ENCODE measurements at places on chromosomes 2 and 18.

DNA sequence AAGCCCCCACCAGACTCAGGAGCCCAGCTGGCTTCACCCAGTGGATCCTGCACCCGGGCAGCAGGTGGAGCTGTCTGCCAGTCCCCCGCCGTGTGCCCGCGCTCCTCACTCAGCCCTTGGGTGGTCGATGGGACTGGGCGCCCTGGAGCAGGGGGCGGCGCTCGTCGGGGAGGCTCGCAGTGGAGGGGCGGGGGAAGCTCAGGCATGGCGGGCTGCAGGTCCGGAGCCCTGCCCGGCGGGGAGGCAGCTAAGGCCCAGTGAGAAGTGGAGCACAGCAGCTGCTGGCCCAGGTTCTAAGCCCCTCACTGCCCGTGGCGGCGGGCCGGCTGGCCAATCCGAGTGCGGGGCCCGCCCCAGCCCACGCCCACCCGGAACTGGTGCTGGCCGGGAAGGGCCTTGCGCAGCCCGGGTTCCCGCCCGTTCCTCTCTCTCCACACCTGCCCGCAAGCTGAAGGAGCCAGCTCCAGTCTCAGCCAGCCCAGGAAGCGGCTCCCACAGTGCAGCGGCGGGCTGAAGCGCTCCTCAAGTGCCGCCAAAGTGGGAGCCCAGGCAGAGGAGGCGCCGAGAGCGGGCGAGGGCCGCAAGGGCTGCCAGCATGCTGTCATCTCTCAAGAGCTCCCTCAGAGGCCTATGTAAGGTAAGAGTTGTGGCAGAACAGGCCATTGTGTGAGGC is 1307.8 kb upstream of the TMEFF2 start:
- no peak for DNase-seq

GRCh38 chr2:237389831-237390230 is 24.1 kb downstream of the COL6A3 start:
- no peak for DNase-seq

DNA sequence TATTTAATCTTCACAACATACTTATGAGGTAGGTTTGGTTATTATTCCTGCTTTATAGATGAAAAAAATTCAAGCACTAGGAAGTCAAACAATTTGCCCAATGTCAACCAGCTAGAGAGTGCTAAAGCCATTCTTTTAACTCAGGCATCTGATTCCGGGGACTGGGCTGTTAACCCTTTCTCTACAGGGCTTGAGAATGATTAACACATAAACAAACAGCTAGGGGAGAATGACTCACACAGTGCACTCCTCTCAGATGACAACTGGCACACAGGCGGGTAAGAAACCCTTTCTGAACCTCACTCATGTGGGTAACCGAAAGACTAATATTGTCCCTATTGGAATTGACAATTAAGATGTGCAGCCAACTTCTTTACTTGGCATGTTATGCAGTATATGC is 86.3 kb upstream of the FSHR start:
- peak; percentile 23 for DNase-seq

DNA sequence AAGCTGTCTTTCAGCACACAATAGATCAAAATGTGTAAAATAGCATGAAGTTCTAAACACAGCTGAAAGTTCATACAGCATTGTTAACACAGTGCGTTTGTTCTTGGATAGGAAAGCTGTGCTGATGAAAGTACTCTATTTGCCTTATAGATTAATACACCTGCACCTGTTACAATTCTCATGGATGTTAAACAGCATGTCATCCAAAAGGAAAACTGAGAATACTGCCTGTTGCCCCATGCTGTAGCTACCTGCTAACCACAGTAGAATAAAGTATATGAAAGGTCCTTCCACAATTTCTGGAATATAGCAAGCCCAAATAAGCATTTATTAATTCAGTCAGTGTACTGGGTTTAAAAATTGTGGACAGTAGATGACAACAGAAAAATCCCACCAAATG is 166.7 kb upstream of the DTNA start:
- no peak for DNase-seq

- DNase-seq: no peak
These were observed 152.5 kb downstream of the NRXN1 start for GRCh38 chr2:50879457-50879856.

DNA sequence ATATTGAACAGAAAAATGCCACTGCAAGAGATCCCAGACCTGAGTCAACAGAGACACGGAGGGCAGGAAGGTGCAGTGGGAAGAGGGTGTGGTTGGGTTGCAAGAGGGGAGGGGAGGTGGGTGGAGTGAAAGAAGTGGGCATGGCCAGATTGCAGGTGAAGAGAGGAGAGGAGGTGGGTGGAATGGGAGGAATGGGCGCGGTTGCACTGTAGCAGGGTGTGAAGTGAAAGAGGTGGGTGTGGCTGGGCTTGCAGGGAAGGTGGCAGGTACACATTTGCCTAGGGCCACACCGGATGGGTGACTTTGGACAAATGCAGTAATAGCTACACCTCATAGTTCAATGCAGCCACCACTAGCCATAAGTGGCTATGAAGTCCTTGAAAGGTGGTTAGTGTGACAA is 71.1 kb downstream of the DOCK10 start:
- DNase-seq: no peak

- DNase-seq: peak; percentile 15
These were observed 246.0 kb downstream of the LDLRAD4 start for GRCh38 chr18:13464432-13465123.

GRCh38 chr2:37798315-37799005 is 126.6 kb upstream of the RMDN2 start:
- DNase-seq: no peak

DNA sequence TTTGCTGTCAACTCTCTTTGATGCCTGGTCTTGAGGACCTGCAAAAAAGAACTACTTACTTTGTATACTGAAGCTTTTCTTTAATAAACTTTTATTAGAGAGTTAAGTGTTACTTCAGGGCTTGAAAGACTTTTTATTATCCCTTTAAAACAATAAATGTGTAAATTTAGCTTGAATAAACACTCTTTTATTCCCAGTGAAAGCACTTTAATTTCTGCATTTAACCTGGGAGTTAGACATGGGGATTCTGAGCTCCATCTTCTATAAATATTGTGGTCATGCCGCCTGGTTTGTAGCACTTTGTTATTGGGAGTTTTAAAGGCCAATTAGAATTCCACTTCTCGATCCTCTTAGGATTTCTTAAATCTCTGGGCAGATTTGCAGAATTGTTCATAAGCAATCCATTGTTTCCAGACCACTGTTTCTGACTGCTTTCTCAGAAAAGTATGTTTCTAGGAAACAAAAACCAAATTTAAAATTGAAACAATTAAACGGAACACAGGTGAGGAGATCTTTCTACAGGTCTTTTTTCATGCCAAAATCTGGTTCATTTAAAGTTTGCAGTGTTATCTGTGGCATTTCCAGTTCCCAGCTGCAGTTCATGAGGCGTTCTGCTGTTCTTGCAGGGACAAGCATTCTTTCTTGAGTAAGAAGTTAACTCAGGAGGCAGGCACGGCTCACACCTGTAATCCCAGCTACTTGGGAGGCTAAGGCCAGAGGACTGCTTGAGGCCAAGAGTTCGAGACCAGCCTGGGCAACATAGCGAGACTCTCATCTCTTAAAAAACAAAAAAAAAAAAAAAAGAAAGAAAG is 18.1 kb upstream of the E2F6 start:
- DNase-seq: no peak

DNA sequence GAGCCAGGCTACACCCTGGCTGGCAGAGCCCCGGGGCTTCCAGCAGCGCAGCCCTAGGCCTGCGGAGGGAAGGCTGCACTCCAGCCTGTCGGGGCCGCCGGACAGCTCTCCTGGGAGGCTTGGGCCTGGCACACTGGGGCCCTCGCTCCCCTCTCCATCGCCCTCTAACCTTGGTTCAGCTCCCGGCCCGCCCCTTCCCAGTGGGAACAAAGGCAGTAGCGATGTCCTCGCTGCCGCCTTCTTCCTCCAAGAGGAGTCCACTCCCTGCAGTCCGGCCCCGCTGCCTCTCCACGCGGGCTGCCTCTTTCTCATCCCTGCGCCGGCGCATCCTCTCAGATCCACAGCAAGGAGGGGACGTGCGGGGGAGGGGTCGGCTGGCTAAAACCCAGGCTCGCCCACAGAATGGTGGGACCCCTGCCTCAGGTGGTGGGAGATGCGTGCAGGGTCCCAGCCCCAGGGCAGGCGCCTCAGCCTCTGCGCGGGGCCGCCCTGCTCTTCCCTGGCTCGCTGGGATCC is 138.1 kb downstream of the TWIST2 start:
- no peak for DNase-seq

DNA sequence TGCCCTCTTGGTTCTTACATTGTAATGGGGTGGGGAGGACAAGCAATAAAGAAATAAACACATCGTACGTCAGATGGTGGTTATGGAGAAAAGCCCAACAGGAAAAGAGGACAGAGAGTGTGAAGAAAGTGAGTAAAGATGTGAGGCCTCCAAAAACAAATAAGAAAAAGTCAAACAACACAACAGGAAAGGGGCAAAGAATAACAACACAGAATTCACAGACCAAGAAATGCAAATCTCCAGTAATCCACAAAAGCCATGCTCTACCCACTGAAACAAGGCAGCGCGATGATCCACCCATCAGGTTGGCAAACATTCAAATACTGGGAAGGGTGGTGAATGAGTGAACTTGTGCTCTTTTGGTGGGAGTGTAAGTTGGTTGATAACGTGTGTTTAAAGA is 16.7 kb upstream of the DUSP2 start:
- peak; percentile 31 for DNase-seq

DNA sequence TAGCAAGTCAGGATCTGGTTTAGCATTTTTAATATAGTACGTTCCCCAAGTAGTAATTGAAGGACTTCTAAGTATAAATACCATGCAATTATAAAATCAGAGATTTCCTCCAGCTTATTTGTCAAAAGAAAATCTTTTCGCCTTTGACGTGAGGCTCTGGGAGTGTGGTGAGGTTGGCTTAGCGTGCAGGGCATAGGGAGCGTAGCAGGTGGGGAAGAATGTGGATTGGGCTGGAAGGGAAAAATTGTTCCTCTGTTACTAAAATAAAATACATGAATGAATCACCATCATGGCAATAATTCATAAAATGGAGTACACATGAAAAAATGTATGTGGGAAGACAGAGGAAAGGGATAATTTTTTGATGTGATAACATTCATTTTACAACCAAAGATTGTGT is 5.4 kb upstream of the IL1RL2 start:
- DNase-seq: no peak

DNA sequence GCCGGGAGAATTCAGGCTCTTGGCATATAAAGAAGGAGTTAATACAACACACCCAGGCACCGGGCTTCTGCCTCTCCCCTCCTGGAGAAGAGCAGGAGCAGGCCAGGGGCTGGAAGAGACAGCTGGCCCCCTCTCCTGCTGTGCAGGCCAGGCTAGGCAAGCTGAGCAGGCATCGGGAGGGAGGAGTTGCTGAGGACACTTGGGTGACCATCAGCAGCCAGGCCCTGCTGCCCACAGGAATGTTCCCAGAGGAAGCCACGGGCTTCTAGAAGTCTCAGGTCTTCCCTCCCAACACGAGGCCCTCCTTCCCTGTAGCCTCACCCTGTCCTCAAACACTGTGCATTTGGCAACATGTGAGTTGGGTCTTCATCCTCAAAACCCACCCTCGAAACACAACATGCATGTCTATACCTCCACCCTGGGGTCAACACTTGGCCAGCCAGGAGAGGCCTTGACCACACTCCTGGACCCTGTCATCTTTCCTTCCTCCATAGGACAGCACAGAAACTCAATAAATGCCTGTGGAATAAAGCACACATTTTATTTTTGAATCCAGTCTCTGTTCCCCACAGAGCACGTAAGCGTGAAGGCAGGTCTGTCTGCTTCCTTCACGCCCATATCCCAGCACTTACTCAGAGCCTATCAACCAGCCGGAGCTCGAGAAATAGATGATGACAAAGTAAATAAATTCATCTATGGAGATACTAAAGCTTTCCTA is 433.8 kb upstream of the ID2 start:
- DNase-seq: no peak

- DNase-seq: no peak
These were observed 6.7 kb downstream of the TGFA start for GRCh38 chr2:70546885-70547284.
